Activated CD4-positive, CD25-positive, alpha-beta regulatory T cell treated with anti-CD3 and anti-CD28 coated beads, Interleukin-2, amount 50 U/mL, for 16 hours (primary cell): ENCODE measurements at places on chromosomes 16 and 17.
A peak's percentile ranks its signal among the peaks of the same experiment; 100 is the strongest.

DNA sequence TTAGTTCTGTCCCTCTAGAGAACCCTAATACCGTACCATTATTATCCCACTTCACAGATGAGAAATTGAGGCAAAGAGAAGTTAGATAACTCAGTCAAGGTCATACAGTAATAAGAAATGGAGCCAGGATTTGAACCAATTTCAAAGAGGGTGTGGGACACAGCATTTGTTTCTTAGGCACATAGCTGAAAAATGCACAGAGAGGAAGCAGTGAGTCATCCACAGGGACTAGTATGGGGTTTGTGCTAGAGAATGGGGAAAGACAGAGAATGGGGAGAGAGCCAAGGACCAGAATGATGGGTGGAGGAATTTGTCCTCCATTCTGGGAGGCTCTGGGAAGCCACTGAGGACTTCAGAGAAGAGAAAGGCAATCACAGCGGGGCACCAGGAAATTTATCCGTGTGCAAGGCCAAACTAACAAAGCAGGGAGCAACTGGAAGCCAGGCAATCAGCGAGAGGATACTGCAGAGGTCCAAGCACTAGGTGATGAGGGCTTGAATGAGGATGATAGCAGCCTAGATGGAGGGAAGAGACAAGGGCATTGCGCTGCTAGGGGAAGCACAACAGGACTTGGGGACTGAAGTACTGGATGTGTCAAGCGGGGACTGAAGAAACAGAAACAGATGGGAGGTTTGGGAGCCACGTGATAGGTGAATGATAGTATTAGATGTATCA, 78.1 kb upstream of the ZFHX3 start:
- DNase-seq: no peak

GRCh38 chr17:62134397-62134796, 69.3 kb upstream of the MED13 start:
- DNase-seq: no peak

GRCh38 chr17:66533572-66533971, 231.2 kb downstream of the PRKCA start:
- no peak for DNase-seq

- no peak for DNase-seq
These were observed 2.5 kb downstream of the RSL1D1 start for GRCh38 chr16:11848842-11849241.

DNA sequence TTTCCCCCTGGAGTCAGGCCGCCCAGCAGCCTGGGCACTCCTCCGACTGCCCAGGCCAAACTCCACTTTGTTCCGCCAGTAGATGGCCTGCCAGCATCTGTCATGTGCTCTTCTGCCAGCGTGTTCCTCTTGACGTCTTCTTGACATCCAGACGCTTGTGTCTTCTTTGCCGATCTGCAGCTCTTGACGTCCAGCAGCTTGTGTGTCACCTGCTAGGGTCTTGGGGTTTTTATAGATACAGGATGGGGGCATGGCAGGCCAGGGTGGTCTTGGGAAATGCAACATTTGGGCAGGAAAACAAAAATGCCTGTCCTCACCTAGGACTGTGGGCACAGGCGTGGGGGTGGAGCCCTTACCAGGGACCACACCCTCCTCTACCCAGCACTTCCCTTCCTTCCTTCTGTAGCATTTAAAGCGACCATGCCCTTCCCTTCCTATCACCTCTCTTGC, 88.7 kb downstream of the BMERB1 start:
- no peak for DNase-seq

DNA sequence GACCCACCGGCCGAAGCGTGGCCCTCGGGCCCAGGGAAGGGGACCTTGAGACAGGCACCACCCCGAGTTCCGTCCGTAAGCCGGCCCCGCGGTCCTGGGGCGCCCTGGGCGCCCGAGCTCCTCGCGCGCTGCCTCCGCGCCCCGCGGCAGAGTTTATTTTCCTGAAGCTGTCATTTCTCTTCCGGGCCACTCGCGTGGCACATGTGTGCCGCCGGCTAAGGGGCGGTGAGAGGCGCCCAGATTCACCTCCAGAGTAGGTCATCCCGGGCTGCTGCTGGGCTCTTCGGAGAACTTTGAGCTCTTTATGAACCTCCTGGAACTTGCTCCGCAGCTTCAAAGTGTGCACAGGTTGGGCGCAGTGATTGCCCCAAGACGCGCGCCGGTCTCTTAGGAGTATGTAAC, 489 bp downstream of the ZC3H18 start:
- DNase-seq: no peak

GRCh38 chr17:34423978-34424813, 61.2 kb upstream of the CCL1 start:
- DNase-seq: no peak

GRCh38 chr16:2883458-2883908, 468 bp downstream of the FLYWCH2 start:
- DNase-seq: no peak

DNA sequence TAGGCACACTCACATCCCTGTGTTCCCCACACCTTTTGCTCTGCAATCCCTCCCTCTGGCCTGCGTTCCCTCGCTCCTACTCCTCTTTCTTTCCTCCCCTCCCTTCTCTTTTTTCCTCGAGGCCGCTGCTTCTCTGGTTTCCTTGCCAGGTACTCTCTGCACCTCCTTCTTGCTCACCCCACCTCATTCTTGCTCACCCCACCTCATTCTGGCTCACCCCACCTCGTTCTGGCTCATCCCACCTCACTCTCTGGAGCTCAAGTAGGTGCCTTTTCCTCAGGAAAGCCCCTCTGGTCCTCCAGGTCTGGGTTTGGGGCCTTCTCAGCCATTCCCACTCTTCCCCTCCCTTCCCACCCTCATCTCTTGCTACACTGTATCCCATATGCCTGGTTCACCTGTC, 103.5 kb downstream of the PLCG2 start:
- no peak for DNase-seq

GRCh38 chr17:16972346-16972745, 428 bp upstream of the TNFRSF13B start:
- no peak for DNase-seq

GRCh38 chr16:19588661-19589060, 33.2 kb downstream of the VPS35L start:
- DNase-seq: no peak

DNA sequence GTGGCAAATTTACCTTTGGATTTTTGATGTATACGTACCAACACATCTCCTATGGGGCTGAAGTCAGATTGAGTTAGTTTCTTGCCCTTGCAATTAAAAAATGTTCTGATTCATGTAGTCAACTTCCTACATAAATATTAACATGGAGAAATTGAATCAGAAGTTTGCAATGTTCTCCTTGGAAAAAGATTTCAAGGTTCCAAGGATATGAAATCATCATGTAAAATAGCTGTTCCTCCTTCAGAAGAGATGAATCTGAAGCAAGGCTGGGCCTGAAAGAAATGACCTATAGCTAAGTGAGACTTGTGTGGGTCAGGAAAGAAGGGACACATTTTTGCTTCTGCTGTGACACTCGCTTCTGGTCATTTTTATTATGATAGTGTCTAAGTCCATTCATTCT, 131.7 kb downstream of the RGS9 start:
- no peak for DNase-seq

GRCh38 chr16:57747496-57747895, 11.9 kb downstream of the KATNB1 start:
- no peak for DNase-seq

DNA sequence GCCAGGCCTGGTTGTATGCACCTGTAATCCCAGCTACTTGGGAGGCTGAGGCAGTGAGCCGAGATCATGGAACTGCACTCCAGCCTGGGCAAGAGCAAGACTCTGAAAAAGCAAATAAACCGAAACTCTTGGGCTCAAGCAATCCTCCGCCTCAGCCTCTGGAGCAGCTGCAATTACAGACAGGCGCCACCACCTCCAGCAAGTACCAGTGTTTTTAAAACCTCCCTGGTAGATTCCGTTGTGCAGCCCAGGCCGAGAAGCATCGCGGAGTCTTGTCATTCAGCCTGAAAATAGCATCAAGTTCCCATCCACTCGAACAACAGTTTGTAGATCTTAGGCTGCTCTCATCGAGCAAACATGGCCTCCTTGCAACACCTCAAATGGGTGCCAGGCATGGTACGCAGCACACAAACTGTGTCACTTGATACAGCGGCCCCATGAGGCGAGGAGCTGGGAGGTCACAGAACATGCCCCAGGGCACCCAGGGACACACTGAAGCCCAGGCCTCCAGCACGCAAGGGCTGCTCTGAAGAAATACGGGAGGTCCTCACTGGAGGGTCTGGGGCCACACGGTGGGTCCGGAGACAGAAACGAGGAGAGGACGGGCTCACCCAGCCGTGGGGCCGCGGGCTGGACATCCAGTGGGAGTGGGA, 18.1 kb downstream of the TMC6 start:
- DNase-seq: no peak

GRCh38 chr16:1871974-1872635, at the start of gene MEIOB:
MEIOB (minus strand) TSS chr16:1872164; CDS start chr16:1868175, 3,989 bp downstream.
- peak; percentile 16 for DNase-seq

- DNase-seq: no peak
These were observed 571.0 kb downstream of the CDH8 start for GRCh38 chr16:61465285-61465684.

DNA sequence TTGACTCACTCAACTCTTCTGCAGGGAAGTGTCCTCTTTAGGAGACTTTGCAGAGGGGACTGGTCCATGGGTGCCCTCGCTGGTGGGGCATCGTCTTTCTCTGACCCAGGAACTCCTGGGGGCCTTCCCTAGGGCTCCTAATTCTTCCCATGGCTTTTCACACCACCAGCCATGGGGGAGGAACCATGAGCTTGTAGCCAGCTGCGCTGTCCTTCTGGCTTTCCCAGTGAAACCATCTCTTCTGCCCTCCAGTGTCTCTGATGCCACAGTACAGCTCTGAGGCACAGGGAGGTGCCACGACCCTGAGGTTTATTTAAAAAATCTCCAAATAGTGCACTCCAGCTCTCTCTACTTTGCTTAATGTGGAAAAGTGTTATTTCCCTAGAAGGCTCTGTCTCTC, 78.6 kb downstream of the SDR42E1 start:
- DNase-seq: no peak

DNA sequence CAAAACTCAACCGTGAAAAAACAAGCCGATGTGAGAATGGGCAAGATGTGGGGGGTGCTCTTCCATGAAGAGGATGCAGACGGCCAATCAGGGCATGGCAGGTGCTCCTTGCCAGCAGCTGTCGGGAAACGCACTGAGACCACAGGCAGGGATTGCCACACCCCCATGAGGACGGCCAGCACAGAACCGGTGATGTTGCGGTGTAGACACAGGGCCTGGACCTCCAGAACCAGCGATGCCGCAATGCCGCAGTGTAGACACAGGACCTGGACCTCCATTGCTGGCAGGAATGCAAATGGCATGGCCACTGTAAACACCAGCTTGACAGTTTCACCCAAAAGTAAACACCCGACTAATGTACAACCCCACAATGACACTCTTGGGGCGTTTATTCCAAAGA, 164.9 kb downstream of the BANP start:
- DNase-seq: no peak
